ENCODE measurements at places on chromosomes 6 and 20. TPM values are rescaled to one million over a fixed set of nuclear protein-coding genes. Genes with fewer than 3 reads are reported as not detected.

DNA sequence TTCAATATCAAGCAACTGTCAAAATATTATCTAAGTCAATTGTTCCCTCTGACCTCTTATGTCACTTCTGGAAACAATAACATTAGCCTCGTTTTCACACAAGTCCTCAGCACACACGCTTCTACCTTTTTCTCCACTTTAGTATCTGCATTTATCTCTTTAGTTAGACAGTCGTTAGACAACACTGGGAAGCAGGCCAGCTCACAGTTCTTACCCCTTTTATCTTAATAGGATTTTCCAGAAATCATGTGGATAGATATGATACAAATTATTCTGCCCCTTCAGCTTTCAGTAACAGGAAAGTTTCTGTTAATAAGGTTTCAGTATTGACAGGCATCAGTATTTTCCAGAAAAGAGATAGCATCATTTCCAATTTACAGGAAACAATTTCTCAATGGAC is 25.9 kb upstream of the HAO1 start:
- no peaks in the 10 kb centered on the region for H3K4me1 ChIP-seq
- H3K27me3 ChIP-seq, result no peaks in the 10 kb centered on the region
- H3K27ac ChIP-seq, result no peak overlapping the region
- H3K36me3 ChIP-seq, result no peaks in the 10 kb centered on the region
- no peak overlapping the region for H3K4me3 ChIP-seq

DNA sequence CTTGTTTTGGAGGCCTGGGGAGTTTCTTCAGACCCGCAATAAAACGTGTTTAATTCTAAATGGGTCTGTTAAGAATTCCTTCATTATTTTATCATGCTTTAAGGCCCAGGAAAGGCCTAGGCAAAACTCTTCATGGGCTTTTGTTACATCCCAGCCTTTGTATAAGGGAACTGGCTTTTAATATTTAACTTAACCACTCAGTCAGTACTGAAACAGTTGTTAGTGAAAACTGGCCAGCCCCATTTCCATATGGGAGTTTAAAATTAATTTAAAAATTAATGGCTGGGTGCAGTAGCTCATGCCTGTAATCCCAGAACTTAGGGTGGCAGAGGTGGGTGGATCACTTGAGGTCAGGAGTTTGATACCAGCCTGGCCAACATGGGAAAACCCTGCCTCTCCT is 213.2 kb upstream of the FKBP1C start:
- no peak for DNase-seq
- no peaks in the 10 kb centered on the region for H3K4me1 ChIP-seq
- peak overlapping the region; percentile 41 for H3K27ac ChIP-seq

GRCh38 chr20:1576641-1577040 is 19.1 kb upstream of the SIRPD start:
- no peaks in the 10 kb centered on the region for H3K4me1 ChIP-seq
- H3K27me3 ChIP-seq, result no peaks in the 10 kb centered on the region
- no peak overlapping the region for H3K27ac ChIP-seq
- H3K4me3 ChIP-seq, result no peak overlapping the region
- H3K36me3 ChIP-seq, result no peaks in the 10 kb centered on the region

- H3K4me1 ChIP-seq, result no peaks in the 10 kb centered on the region
- DNase-seq, result peak; percentile 47
- peak overlapping the region; percentile 28 for H3K4me3 ChIP-seq
- H3K36me3 ChIP-seq, result no peaks in the 10 kb centered on the region
- peaks cover 15% of the 10 kb centered on the region for H3K27me3 ChIP-seq
- H3K27ac ChIP-seq, result no peak overlapping the region
Measured at GRCh38 chr6:30007132-30007764, 53.8 kb upstream of the POLR1H start.

DNA sequence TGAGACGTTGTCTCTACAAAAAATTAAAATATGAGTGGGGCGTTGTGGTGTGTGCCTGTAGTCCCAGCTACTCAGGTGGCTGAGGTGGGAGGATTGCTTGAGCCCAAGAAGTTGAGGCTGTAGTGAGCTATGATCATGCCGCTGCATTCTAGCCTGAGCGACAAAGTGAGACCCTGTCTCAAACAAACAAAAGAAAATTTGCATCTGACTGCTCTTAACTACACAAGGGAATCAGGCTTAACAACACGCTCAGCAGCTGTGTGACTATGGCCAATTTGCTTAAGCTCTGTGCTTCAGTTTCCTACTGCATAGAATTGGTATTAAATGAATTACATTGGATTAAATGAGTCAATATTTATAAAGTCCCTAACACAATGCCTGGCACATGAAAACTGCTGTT is 24.3 kb upstream of the MRPS10 start:
- no peak overlapping the region for H3K27ac ChIP-seq
- H3K36me3 ChIP-seq, result no peaks in the 10 kb centered on the region
- no peak overlapping the region for H3K4me3 ChIP-seq
- DNase-seq, result no peak
- H3K27me3 ChIP-seq, result no peaks in the 10 kb centered on the region

DNA sequence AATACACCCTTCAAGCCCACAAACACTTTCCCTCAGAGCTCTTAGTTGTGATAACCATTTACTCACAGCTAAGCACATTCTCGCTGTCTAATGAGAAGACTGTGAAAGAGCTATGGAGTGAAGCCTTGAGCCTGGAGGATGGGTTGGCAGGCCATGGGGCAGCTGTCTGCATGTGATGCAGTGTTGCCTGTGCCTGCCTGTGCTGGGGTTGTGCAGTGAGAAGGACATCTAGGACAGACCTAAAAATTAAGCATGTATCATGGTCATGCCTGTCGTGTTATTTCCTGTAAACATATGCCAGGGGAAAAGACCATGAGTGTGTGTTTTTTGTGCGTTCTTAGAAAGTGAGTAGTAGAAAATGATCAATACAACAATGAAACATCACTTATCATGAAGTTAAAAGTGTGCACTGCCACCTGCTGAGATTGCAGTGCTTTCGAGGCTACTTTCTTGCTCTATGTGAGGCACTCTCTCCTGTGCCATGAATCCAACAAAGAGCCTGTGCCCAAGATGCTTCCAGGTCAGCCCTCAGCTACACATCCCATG is 8.1 kb upstream of the ZC3H12D start:
- H3K27me3 ChIP-seq, result no peaks in the 10 kb centered on the region
- H3K36me3 ChIP-seq, result no peaks in the 10 kb centered on the region
- no peak overlapping the region for H3K27ac ChIP-seq
- no peak for DNase-seq
- no peaks in the 10 kb centered on the region for H3K4me1 ChIP-seq

DNA sequence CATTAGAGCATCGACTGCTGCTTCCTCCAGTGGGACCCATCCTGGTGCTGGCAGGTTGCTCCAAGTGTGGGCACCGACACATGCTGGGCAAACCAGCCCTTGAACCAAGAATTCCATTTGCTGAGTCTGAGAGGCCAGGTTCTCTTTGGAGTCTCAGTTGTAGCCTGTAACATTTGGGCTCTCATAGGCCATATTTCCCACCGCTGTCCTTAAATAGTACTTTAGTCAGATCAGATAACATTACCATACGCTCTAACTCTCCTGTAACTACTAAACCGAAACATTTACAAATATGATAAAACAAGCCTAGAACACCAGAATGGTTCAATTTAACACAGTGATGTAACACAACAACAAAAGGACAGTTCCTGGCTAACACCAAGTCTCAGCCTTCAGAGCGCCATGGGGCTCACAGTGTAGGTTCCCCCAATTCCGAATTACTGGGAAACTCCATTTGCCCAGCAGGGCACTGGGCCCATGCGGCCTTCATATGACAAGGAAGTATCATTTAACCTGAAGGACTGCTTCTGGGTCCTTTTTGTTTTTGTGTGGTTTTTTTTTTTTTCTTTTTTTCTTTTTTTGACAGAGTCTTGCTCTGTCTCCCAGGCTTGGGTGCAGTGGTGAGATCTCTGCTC is 28.4 kb upstream of the CD93 start:
- H3K36me3 ChIP-seq, result no peaks in the 10 kb centered on the region
- no peaks in the 10 kb centered on the region for H3K27me3 ChIP-seq
- no peak overlapping the region for H3K4me3 ChIP-seq
- DNase-seq, result no peak

- H3K36me3 ChIP-seq, result no peaks in the 10 kb centered on the region
- no peaks in the 10 kb centered on the region for H3K27me3 ChIP-seq
- no peaks in the 10 kb centered on the region for H3K4me1 ChIP-seq
- H3K27ac ChIP-seq, result no peak overlapping the region
- no peak for DNase-seq
Measured at GRCh38 chr6:53250176-53251032, 98.3 kb downstream of the ELOVL5 start.

GRCh38 chr6:56853541-56853940 is 101.4 kb upstream of the BEND6 start:
- no peak for DNase-seq
- H3K27ac ChIP-seq, result no peak overlapping the region
- H3K4me3 ChIP-seq, result no peak overlapping the region
- H3K36me3 ChIP-seq, result no peaks in the 10 kb centered on the region
- no peaks in the 10 kb centered on the region for H3K27me3 ChIP-seq
- H3K4me1 ChIP-seq, result peaks cover 5% of the 10 kb centered on the region

- H3K4me1 ChIP-seq, result no peaks in the 10 kb centered on the region
- H3K27me3 ChIP-seq, result no peaks in the 10 kb centered on the region
- H3K36me3 ChIP-seq, result no peaks in the 10 kb centered on the region
Measured at GRCh38 chr6:9136141-9136822, 700.9 kb upstream of the SLC35B3 start.

DNA sequence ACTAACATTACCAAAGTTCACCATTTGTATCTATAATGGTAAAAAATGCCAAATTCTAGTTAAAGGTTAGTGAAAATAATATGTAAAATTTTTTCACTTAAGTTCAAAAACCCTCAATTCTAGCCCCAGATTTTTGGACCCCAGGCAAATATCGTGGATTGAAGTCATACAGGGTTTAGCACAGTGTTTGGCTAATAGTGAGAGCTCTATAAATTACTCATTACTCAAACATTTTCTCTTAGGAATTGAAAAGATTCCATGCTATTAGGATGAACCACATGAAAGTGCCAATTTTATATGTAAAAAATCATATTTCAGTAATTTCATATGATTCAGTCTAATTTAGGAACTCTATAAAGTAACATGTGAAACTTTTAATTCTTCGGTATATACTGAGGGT is 170.3 kb upstream of the PREP start:
- DNase-seq, result no peak
- no peak overlapping the region for H3K4me3 ChIP-seq
- H3K4me1 ChIP-seq, result no peaks in the 10 kb centered on the region
- H3K27ac ChIP-seq, result no peak overlapping the region

Gene OPRL1
- 1.2 TPM for total RNA-seq

Gene VSX1
- 0.41 TPM for total RNA-seq

Gene NHSL1
- total RNA-seq, result 31.4 TPM

Gene NECAB3
- total RNA-seq, result 19.7 TPM

Gene PAK5
- 0.13 TPM for total RNA-seq

Gene PSORS1C1
- 3.6 TPM for total RNA-seq

Gene TEAD3
- total RNA-seq, result 18.0 TPM
